ENCODE measurements at places on chromosomes 7 and 10.

DNA sequence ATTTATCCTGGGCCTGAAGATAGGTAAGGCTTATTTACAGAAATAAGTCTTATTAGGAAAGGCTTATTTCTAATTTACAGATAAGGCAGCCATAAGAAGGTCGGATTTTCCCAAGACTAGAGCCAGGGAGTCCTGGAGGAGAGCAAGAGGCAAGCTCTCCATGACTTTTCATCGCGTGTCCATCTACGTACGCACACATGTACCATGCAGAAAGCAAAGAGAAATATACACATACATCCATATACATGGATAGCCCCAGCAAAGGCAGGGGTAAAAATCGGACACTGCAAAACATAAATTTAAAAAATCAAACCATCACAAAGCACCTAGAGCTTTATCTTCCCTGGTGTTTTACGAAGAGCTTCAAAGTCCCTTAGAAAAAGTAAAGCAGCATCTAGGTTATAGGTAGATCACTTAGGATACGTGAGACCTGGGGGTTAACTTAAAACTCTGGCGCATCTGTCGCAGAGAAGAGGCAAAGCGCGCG lies 25.8 kb upstream of the ZRANB1 start:
- no peak for DNase-seq

- DNase-seq = no peak
Measured at GRCh38 chr10:131202990-131203389, 108.5 kb downstream of the TCERG1L start.

GRCh38 chr7:43569424-43569823 lies 13.5 kb upstream of the STK17A start:
- no peak for DNase-seq

GRCh38 chr7:111671927-111672326 lies 109.6 kb upstream of the IMMP2L start:
- DNase-seq = no peak

- DNase-seq = no peak
Measured at GRCh38 chr7:5693529-5693928, 87.9 kb downstream of the RNF216 start.

DNA sequence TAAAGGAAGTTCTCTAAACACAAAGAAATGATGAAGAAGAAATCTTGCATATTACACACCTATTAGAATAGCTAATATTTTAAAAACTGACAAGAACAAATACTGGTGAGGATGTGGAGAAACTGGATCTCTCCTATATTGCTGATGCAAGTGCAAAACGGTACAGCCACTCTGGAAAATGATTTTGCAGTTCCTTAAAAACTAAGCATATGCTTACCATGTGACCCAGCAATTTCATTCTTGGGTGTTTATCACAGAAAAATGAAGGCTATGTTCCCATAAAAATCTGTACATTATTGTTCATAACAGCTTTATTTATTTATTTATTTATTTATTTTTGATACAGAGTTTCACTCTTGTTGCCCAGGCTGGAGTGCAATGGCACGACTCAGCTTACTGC lies 14.9 kb upstream of the PLEKHA1 start:
- no peak for DNase-seq

DNA sequence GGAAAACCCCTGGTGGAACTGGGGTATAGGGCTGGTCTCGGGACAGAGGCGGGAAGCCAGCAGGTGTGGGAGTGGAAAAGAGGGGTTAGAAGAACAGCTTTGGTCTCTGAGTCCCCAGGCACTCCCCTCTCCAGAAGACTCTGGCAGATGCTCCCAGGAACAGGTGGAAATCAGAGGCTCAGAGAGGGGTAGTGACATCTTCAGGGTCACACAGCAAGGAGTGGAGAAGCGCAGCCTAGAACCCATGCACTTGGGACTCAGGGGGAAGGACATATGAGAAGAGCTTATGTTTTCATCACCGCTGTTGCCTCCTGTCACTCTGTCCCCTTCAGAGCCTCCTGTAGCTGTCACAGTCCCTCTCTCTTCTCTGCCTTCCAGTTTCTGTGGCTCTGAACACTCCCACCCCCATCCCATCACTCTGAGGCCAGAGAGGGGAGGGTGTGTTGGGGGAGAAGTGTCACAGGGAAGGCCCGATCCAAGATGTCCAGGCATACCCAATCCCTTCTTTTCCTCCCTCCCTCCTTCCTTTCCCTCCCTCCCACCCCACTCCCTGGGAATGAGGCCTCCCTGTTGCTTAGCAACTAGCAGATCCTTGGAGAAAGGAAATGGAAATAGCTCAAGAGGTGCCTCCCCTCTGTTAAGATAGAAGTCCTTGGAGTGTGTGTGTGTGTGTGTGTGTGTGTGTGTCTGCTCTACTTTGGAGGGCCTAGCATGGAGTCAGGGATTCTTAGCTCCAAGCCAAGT lies 32.0 kb downstream of the SRRM3 start:
- DNase-seq = no peak

GRCh38 chr7:20030915-20031362 lies 186.2 kb downstream of the MACC1 start:
- no peak for DNase-seq

DNA sequence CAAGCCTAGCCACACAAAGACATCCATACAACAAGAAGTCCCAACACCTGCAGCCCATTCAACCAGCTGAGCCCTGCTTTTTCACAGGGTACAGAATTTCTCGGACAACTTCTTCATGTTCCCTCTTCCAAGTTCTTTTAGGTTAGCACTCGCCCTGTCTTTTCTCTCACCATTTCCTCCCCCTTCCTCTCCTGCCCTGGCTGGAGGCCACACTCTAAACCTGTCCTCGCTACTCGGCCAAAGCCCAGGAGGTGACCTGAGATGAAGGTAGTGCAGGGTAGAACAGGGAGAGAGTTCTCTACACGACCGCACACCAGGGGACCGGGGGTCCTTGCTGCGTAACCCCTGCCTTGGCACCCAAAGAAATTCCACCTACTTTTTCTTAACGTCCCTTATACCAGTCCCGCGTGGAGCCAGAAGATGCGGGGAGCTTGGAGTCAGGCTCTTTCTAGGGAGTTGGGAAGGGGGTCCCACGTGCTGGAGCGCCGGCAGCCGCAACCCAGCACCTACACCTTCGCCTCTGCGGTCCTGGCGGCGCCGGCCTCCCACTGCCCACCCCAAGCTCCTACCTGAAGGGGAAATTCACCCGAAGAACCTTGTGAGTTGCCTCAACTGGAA lies 16.0 kb upstream of the DLX6 start:
- DNase-seq = no peak

GRCh38 chr10:43196981-43197833 lies 59.0 kb downstream of the CSGALNACT2 start:
- DNase-seq = no peak

- DNase-seq = peak; percentile 76
Measured at GRCh38 chr7:154928136-154929005, 74.6 kb downstream of the PAXIP1 start.

DNA sequence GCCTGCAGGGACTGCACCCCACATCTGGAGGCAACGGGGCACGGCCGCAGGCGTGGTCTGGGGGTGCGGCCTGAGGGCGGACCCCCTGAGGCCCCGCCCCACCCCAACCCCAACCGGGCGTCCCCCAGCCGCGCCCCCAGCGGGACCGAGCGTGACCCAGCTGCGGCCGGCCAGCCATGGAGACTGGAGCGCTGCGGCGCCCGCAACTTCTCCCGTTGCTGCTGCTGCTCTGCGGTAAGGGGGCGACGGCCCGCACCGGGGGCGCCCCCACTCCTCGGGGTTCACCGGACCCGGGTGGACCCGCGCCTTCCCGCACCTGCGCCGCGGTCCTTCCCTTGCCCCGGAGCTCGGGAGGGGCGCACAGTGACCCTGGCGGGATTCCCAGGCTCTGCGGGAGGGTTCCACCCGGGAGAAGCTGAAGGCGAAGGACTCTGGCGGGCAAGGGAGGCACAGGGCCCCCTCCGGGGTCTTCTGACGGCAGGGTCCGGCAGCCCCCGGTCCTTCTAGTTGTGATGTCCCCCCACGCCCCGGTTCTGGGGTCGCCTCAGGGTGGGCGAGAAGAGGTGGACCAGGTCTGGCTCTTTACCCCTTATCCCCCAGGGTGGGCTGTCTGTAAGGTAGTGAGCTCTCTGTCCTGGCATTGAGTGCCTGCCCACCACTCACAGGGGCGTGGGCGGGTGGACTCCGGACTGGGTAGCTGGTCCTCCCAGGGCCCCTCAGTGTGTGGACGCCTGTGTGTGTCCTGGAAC lies at the start of gene RAMP3:
RAMP3 (plus strand) TSS at position 139 of the 749 bp plus-strand sequence; CDS start at position 177, 38 bp downstream.
- no peak for DNase-seq

DNA sequence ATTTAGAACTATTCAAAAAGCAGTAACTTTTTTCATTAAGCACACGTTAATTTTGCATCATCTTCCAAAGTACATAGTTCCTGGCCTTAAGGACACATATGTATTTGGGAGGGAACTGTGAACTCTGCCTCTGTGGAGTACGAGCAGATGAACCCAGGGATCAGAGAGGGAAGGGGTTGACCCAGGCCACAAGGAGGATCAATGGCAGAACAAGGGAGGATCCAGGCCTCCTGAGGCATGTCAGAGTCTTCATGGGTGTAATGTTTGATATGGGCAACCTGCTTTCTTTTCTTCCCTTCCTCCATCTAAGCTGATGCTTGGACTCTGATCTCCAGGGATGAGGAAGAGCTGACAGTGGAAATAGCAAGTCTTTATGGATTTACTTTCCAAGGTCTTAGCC lies 164.0 kb downstream of the SH2D4B start:
- DNase-seq = no peak

- DNase-seq = no peak
Measured at GRCh38 chr10:129122846-129123245, 344.2 kb upstream of the MGMT start.

- DNase-seq = no peak
Measured at GRCh38 chr7:19463581-19463980, 245.3 kb downstream of the POLR1F start.

DNA sequence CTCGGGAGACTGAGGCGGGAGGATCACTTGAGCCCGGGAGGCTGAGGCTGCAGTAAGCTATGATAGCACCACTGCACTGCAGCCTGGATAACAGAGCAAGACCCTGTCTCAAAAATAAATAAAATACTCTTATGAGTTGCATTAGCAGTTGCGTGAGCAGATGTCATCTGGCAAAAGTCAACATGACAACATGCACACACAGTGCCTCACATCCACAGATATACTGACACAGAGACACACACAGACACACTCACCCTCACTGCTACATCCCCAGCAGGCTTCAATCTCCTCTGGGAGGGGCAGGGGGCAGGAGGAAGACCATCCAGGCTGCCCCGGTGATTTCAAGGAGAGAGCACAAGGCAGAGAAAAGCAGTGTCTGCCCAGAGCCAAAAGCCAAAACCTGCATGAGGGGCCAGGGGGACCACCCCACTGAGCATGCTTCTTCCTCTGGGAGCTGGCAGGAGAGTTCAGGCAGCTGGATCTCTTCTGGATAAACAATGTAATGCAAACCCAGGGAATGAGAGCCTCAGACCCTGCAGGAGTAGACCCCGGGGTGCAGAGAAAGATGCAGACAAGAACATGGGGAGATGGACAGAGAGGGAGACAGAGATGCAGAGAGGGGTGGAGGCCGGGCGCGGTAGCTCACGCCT lies 9.6 kb upstream of the ELN start:
- DNase-seq = no peak

DNA sequence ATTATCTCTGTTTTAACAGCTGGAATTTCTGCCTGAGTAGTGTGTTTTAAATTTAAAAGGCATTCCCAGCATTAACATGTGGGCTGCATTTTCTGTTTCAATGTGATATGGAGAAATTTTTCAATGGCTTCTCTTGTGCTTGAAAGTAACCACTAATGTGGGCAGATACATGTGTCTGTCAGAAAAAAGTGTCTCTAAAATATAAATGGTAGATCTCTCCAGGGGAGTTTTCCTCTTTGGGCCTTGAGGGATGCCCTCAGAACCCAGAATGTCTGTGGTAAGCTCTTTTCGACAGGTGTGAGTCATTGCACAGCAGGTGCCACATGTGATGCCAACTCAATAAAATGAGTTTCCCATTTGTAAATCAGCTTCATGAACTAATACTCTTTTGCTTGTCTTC lies 221.1 kb downstream of the SEMA3E start:
- no peak for DNase-seq

GRCh38 chr7:155183655-155184054 lies 113.5 kb downstream of the HTR5A start:
- DNase-seq = no peak

- no peak for DNase-seq
Measured at GRCh38 chr10:64617085-64617484, 1095.9 kb downstream of the REEP3 start.

- DNase-seq = no peak
Measured at GRCh38 chr10:52959810-52960209, 187.2 kb upstream of the MBL2 start.

DNA sequence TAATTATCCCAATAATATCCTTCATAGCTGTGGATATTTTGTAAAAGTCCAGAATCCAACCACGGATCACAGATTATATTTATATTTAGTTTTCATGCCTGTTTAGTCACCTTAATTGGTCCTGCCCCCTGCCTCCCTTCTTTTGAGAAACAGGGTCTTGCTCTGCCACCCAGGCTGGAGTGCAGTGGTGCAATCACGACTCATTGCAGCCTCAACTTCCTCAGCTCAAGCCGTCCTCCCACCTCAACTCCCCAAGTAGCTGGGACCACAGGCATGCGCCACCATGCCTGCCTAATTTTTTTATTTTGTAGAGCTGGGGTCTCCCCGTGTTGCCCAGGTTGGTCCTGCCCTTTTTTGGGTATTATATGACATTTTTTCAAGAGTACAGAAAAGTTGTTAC lies 129.4 kb downstream of the KAT6B start:
- DNase-seq = no peak

DNA sequence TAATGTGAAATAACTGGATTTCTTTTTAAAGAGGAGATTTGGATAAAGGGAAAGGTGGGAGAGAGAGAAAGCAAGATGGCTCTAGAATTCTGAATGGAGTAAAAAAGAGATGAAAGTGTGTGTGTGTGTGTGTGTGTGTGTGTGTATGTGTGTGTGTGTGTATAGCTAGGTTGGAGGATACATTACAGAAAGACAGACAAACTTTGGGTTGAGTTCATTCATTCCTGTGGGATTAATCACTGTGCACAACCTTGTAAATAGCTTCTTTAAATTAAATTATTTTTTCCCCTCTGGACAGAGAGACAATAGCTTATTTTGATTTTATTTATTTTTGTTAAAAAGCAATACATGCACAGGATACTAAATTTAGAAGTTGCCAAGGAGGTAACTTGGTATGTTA lies 7.5 kb downstream of the ASB4 start:
- DNase-seq = no peak

GRCh38 chr10:31642281-31642680 lies 286.4 kb downstream of the ARHGAP12 start:
- no peak for DNase-seq

All from HS-27A (cell line).